Activated CD4-positive, alpha-beta T cell treated with anti-CD3 and anti-CD28 coated beads, Interleukin-2, Interleukin-6, amounts not matched to agents 100 ng/mL and 50 ng/mL, durations not matched to agents 16 hours and 8 hours (primary cell): ENCODE measurements at places on chromosomes 3 and 15.

GRCh38 chr3:129112308-129113052, 9.1 kb downstream of the RAB43 start:
- DNase-seq: peak; percentile 65

GRCh38 chr3:187856555-187856954, 111.3 kb upstream of the BCL6 start:
- no peak for DNase-seq

- DNase-seq: no peak
Observed at GRCh38 chr15:38074029-38074428, 139.6 kb downstream of the TMCO5A start.

GRCh38 chr3:46848271-46849044, 14.8 kb downstream of the MYL3 start:
- peak; percentile 64 for DNase-seq

GRCh38 chr3:72753495-72753894, 94.8 kb downstream of the SHQ1 start:
- DNase-seq: no peak
